Activated naive CD4-positive, alpha-beta T cell treated with anti-CD3 and anti-CD28 coated beads, Interleukin-2, amount 50 U/mL, for 16 hours (primary cell): ENCODE measurements at places on chromosomes 16 and 17.

DNA sequence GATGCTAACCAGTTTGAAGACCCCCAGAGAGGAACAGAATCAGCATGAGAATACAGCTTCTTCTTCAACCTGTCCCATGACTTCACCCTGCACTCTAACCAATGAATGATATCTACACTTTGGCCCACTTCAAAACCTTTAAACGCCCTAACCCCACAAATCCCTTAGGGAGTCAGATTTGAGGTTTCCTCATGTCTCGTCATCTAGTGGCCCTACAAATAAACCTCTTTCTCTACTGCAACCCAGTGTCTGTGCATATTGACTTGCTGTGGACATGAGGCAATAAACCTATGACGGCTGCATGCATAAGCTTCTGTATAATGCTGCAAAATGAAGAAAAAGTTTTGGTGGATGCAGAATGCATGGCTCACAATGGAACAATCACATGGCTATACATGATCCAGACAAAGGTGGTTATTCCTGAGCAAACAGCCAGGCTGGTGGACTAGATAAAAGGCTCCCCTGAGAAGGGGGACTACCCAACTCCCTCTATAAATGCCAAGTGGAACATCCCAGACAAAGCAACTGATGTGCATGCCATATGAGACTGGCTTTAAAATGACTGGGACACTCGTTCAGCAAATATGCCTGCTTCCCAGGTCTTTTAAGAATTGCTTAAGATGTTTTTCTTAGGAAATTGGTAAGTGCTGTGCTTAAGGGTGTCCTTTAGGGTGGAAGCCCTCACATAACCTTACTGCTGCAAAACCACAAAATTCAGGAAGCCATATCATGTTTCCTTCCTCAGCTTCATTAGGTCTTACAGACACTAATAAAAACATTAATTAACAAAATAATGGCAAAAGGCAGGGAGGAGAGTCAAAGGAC lies 12.2 kb downstream of the N4BP1 start:
- DNase-seq, result no peak

DNA sequence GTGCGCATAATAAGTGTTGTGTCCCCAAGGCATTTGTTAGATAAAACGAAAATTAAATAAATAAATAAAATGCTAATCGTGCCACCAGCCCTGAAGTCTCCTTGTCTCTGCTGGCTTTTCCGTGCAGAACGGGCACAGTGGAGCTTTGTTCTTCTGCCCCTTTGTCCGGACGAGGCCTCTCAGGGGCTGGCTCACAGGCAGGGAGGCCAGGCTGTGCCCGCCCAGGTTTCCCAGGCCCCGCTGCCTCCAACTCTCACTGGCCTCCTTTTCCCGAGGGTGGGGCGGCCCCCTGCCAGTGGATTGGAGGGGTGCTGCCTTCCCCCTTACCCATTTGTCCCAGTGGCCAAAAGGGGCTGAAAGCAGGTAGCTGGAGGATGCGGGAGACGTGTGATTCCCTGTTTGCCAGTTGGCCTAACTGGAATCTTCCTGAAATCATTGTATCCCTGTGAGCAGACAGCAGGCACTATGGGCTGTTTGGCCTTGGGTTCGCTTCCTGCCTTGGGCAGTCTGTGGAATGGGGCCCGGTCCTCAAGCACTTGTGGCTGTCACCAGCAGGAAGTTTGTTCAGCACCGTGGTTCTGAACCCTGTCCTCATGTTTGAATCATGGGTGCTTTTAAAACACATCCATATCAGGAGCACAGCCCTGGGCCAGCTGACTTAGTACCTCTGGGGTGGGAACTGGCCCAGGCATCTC lies 64.4 kb downstream of the KSR1 start:
- no peak for DNase-seq

- DNase-seq, result no peak
These were observed 71.0 kb downstream of the COPRS start for GRCh38 chr17:31787857-31788570.

GRCh38 chr17:80847496-80848230 lies 144.0 kb upstream of the CHMP6 start:
- DNase-seq, result peak; percentile 54

DNA sequence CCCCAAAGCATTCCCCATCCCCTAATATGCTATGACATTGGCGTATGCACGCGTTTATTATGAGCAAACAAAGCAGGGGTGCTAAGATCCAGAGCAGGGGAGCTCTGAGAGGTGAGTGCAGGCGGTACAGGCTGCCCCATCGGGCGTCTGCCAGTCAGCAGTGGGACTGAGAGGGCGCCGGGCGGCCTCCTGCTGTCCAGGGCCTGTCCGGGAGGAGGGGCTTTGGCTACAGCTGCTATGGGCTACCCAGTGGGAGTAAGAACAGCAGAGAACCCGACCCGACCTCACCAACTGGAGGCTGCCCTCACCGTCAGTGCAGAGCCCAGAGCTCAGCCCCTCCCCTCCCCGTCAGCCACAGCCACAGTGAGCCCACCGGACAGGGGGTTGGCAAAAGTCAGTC lies 18.5 kb upstream of the AATK start:
- DNase-seq, result no peak

DNA sequence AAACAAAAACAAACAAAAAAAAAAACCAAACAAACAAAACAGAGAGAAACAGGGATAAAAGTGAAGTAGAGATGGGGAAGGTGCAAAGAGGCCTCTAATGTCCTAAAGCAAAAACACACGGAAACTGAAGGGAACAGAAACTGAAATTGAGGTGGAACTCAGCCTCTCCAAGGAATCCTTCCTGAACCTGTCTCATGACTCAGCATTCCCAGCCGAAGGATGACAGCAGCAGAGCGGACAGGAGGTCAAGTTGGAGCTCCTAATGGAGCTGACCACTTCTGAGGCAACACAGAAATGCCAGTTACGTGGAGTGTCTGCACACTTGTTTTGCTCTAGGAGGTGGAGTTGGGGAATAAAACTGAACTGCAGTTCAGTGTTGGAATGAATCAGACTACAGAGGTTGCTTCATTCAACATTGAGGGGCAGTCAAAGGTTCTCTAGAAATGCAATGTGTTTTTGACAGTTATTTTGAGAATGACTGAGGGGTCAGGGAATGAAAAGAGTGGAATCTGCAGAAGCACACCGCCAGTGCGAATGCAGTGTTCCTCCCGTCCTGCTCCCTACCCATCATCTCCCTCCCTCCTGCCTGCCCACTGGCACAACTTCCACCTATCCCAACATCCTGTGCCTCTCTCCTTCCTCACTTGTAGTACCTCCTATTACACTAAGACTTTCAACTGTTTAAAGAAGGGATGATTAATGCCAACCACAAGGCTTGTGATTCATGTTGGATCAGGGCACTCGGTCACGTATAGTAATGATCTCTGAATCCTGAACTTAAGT lies 6.3 kb downstream of the UBE2O start:
- no peak for DNase-seq

GRCh38 chr17:28124962-28125361 lies 82.5 kb downstream of the NLK start:
- DNase-seq, result no peak

DNA sequence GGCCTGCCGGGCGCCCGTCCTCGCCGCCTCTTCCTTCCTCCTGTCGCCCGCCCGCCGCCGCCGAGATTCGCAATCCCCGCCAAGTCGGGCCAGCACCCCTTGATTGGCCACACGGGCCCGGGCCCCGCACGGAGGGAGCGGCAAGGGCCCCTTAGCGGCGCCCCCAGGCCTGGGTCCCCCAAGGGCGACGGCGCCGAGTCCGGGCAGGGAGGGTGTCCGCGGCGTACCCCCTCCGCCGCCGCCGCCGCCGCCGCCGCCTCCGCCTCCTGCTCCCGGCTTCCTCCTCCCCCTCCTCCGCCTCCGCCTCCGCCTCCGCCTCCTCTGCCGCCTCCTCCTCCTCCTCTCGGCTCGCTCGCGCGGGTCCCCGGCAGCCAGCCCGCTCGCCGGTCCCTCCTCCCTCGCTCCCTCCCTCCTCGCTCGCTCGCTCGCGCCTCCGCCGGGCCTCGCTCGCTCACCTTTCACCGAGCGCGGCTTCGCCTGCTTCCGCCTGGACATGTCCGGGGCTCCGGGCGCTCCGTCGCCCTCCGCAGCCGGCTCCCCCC lies 561 bp downstream of the ZNF423 start:
- peak; percentile 48 for DNase-seq

GRCh38 chr17:73478768-73479424 lies 165.3 kb downstream of the SDK2 start:
- no peak for DNase-seq

GRCh38 chr17:28364665-28365363 lies at the start of gene SEBOX:
TSS of gene SEBOX (minus strand) at chr17:28365199. CDS start at chr17:28365151, 48 bp downstream.
- no peak for DNase-seq

DNA sequence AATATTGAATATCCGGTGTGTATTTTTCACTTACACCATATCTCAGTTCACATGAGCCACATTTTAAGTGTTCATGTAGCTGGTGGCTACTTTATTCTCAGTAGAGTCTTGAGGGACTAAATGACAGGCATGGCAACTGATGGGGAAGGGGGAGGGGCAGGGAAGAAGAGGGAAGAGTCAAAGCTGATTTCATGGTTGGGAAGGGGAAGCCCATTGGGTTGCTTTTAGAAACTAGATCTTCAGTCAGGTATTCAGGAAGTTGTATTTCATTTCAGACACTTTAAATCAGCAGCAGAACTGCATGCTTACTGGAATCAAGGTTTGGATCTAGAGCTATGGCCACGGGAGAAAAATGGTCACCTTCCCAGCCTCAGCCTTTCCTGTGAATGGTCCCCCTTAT lies 2.9 kb upstream of the WIPI1 start:
- DNase-seq, result no peak

DNA sequence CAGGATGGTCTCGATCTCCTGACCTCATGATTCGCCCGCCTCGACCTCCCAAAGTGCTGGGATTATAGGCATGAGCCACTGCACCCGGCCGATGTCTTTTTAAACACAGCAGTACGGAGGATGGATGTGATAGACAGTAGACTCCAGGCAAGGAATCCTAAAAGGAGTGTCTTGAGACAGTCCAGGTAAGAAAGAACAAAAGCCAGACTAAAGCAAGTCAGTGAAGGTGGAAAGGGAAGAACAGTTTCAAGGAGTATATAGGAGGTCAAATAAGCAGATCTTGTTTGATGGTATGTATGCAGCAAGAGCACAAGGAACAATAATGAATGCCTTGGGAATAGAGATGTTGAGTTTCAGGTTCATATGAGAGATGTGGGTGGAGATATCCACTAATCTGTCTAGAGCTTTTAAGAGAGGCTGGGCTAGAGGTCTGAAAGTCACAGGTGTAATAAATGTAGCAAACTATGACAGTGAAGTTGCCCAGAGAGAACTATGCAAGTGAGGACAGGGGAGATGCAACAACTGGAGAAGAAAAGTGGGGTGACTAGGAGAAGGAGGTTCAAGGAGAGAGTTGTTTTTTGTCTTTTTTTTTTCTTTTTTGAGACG lies 4.5 kb downstream of the TUBD1 start:
- DNase-seq, result no peak

GRCh38 chr16:75433732-75434413 lies 570 bp upstream of the CFDP1 start:
- DNase-seq, result no peak

DNA sequence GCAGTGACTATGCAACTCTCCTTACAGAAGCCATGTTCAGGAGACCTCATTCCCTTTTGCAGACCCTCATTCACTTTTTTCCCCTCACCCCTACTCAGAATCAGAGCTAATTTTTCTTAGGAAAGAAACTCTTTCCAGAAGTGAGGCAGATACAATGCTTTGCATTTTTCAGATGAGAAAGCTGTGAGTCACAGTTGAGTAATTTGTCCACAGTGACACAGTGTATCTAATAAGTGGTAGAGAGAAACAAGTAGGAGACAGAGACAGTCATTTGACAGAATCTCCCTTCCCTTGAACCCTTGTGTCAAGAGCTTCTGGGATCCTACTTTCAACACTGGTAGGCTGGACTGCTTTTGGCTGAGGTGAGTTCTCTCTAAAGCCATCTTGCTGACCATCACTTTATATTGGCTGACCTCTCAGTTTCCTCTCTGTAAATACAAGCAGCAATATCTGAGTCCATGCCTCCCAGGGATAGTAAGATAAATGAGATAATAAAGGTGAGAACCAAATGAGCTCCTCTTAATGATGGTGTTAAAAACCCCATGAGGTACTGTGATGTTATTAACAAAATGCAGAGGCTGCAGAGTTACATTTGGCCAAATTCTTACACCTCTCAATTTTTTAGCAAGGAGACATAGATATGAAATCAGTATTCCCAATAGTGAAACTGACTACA lies 130.8 kb downstream of the CA10 start:
- DNase-seq, result no peak

DNA sequence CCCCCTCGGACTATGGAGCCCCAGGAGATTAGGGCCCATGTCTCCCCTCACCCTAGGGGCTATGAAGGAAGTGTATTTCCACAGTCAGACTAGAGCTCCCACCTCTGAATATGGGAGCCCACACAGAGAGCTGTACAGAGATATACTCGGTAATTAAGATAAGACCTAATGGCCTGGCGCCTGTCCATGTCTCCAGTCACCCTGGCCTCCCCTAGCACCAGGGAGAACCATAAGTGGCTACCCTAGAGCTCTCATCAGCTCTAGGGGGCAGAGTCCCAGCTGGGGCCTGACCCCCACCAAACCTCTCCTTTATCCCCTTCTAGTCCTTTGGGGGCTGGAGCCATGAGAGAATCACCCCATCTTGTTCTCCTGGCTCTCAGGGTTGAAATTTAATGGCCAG lies 2.4 kb downstream of the TMEM101 start:
- no peak for DNase-seq
